ENCODE measurements at places on chromosomes 4 and X.

GRCh38 chr4:150248181-150248580, 169.9 kb downstream of the DCLK2 start:
- no peak for DNase-seq

GRCh38 chrX:50471390-50471789, 765 bp upstream of the DGKK start:
- no peak for DNase-seq

DNA sequence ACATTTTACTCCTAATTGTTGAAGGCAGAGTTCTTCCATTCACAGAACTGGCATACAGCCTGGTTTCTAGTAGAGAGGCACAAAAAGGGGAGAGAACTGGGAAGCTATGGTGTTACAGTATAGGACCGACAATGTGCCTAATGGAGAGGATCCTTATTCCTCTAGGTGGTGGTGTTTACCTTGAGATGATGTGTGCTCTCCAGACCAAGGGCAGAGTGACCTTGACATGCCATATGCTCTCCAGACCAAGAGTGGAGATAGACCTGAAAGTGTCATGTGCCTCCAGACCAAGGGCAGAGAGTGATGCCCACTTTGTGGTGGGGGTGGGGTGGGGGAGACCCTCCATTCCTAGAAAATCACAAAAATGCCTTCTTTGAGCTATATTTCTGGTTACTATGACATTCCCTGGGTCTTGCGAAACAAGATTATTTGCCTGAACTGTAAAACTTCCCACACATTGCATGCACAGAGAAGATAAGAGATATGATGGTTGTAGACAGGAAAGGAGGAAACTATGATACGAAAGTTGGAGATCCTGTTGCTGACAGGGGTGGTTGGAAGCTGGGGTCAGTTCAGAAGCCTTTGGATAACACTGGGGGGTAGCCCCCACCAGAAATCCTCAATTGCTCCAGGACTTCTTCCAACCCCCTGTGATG, 119.7 kb downstream of the TEX13C start:
- no peak for DNase-seq

GRCh38 chr4:67714248-67714583, 13.3 kb upstream of the UBA6 start:
- no peak for DNase-seq

DNA sequence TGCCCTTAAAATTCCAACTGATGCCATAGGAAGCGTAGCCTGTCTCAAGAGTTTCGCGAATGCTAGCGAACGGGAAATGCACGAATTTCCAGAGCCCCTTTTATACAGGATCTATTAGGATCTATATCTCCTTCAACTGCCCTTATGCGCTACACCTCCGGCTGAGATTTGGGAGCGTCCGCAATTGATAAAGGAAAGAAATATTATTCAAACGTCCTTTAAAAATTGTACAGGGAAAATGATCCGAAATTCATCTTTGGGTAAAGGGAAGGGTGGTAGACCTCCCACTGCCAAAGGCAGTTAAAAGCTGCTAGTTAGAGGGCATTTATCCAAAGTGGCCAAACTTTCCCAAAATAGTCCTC, 609 bp downstream of the NR3C2 start:
- no peak for DNase-seq

DNA sequence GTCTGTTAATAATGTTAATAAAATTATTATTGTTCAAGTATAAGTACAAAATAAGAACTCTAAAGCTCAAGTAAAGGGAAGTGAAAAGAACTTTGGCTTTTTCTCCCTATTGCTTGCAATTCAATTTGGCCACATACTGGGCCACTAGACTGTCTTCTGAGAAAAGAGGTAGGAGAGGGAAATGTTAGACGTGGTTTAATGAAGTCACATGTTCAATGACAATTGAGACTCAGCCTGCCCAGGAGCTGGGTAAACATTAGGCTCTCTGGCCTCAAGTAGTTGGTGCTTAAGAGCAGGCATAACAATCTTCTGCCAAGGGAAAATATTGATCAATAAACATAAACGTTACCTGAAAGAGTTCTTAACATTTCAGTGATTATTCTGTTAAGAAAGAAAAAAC, 15.1 kb upstream of the PRSS12 start:
- no peak for DNase-seq

DNA sequence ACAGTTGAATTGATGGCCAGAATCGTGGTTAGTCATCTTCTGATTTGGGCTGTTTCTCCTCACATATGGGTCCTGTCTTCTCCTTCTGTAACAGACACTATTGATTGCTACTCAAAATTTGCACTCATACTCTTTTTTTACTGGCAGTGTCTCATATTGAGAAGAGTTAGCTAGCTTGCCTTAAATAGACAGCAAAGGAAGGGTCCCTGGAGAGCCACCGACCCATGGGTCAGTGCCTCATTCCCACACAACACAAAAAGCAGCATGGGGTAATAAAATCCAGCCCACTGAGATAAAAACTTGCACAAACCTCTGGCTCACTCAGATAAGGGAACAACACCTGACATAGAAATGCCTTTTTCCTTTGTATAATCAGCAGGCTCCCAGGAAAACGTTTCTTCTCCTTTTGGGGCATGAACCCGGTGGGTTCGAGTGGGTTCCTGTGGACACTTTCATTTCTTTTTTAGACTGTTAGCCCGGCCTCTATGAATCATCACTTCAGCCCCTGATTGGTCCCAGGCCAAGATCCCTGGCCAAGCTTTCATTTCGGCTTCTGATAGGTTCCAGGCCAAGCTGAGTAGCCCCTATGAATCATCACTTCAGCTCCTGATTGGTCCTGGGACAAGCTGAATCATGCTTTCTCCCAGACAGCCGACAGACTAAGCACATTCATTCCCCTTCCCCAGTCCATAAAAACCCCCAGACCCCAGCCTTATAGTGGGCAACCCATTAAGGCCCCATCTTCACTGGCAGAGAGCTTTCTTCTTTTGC, 408.1 kb downstream of the DCAF12L2 start:
- DNase-seq, result no peak

- DNase-seq, result no peak
These were observed 28.0 kb downstream of the NAT8L start for GRCh38 chr4:2087170-2087569.

DNA sequence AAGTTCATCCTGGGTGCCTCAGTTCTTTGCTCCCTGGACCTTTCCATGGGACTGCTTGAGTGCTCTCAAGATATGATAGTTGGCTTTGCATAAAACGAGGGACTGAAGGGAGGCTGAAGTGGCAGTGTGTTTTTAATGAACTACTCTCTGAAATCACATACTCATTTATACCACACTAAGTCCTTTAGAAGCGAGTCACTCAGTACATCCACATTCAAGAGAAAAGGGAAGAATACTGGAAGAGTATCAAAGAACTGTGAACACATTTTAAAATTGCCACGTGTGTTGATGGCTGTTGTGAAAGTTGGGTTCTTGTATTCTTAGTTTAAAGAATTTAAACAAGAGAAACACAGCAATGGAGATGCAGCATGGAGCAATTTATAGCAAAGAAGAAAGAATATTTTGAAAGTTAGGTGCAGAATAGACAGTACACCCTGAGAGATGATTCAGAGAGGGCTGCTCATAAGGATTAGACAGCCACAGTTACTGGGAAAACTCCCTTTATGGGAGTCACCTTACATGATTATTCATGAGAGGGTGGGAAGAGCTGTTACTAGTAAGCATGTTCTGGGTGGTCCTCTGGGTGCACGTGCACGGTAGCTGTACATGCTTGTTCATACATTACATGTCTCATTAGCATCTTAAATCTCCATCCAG, 380.7 kb downstream of the ADGRL3 start:
- DNase-seq, result no peak

DNA sequence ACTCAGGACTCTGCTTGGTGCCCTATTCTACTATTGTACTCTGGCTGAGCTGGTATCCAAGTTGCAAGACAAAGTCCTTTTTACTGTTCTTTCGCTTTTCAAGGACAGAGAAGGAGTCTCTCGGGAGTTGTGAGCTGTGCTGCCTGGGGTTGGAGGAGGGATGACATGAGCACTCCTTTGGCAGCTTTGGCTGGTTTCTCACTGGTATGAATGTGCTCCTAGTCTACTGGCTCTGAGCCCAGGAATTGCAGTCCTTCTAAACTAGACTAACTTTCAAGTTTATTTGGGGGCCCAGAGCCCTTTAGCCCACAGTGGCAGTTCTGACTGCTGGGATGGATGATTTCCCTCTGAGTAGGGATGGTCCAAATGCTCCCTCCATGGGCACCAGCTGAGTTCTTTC, 997.1 kb downstream of the RAB28 start:
- DNase-seq, result no peak

GRCh38 chr4:41505161-41505661, 32.7 kb upstream of the LIMCH1 start:
- no peak for DNase-seq

DNA sequence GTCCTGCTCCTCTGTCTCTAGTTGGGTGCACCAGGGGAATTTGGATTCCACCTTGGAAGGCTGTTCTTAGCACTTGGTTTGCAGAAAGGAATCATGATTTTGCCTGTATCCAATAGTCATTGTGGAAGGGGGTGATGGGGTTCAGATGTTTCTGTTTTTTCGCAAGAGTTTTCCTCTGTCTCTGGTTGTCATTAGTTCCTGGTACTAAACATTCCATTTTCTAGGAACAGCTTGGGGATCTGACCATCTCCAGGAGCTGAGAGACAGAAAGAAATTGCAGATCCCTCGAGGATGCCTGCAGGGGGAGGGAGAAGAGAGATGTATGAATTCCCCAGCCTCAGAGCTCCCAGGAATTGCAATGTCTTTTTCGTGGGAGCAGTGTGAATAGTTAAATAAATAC, 70.9 kb downstream of the CYTL1 start:
- DNase-seq, result no peak

DNA sequence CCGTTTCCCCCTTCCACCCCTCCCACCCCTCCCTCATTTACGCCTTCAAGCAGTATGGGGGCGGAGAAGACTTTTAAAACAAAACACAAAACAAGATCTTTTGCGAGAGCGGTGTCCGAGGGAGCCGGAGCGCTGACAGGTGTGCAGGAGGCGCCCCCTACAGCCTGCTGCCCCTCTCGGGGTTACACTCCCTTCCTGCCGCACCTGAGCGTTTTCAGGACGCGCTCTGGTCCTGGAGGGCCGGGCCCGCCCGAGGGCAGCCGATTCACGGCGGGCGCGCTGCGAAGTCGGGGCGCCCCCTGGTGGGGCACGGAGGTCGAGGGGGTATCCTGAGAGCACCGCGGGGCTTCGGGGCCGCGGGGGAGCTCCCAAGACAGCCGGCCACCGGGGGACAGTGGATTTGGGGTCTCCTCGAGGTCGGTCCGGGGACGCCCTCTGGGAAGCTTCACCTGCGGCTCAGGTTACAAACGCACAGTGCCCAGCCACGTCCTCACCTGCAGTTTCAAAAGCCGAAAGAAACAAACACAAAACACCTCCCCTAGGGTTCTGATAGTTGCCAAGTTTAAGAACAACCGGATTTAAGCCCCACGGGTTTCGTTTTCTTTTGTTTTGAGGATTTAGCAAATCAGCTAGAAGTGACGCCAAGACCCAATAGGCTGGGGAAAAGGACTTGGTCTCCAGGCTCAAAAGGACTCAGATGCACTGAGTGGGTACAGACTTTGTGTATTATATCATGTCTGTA, 8.0 kb upstream of the NEUROG2 start:
- DNase-seq, result no peak

DNA sequence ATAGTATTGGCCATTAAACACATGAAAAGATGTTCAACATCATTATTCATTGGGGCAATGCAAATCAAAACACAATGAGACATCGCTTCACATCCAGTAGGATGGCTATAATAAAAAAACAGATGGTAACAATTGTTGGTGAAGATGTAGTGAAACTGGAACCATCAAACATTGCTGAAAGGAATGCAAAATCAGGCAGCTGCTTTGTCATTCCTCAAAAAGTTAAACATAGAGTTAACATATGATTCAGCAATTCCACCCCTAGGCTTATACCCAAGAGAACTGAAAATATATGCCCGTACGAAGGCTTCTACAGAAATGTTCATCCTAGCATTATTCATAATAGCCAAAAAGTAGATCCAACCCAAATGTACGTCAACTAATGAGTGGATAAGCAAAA, 144.0 kb upstream of the NAP1L5 start:
- DNase-seq, result no peak

GRCh38 chr4:77113069-77113468, 37.3 kb upstream of the CCNI start:
- DNase-seq, result no peak

DNA sequence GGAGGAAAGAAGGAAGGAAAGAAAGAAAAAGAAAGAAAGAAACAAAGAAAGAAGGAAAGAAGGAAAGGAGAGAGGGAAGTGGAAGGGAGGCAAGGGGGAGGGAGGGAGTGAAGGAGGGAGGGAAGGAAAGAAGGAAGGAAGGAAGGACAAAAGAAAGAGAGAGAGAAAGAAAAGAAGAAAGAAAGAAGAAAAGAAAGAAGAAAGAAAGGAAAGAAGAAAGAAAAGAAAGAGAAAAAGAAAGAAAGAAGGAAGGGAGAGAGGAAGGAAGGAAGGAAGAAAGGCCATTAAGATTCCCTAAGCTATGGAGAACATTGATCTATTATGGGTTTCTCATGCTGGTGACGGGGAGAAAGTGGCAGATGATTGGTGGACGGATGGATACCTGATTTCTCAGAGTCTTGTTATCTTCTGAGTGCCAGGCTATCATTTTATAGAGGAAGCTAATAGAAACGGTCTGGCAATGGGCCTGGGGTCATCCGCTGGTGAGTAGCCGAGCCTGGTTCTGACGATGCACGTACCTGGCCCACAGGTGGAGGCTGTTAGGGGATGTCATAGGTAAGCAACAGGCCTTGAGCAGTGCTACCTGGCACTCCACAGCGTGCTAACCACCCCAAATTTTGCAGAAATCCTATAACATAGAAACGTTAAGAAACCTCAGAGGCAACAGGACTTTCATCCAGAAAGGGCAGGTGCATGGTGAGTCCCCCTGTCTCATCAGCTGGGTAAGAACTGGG, 142.9 kb downstream of the SHOX start:
- DNase-seq, result no peak

All from type B pancreatic cell (in vitro differentiated cells).